ENCODE measurements at places on chromosomes 6 and 20. TPM values are rescaled to one million over a fixed set of nuclear protein-coding genes. Genes with fewer than 3 reads are reported as not detected.

Gene FGD2
- 12.2 TPM for total RNA-seq

Gene DUSP15
- 17.0 TPM for total RNA-seq

Gene LPIN3
- total RNA-seq, result 11.3 TPM

GRCh38 chr6:142845624-142846458 lies 99.1 kb downstream of the HIVEP2 start:
- peak; percentile 88 for DNase-seq
- peak overlapping the region; percentile 28 for H3K27ac ChIP-seq
- H3K4me1 ChIP-seq, result peaks cover 13% of the 10 kb centered on the region
- H3K27me3 ChIP-seq, result no peaks in the 10 kb centered on the region

GRCh38 chr6:112526594-112526993 lies 179.5 kb downstream of the RFPL4B start:
- no peak for DNase-seq
- no peak overlapping the region for H3K27ac ChIP-seq
- no peaks in the 10 kb centered on the region for H3K4me1 ChIP-seq
- no peak overlapping the region for H3K4me3 ChIP-seq

- no peaks in the 10 kb centered on the region for H3K27me3 ChIP-seq
- H3K27ac ChIP-seq, result no peak overlapping the region
- no peaks in the 10 kb centered on the region for H3K36me3 ChIP-seq
- no peaks in the 10 kb centered on the region for H3K4me1 ChIP-seq
- no peak overlapping the region for H3K4me3 ChIP-seq
- no peak for DNase-seq
Observed at GRCh38 chr20:63060057-63060991, 53.6 kb upstream of the BHLHE23 start.

- no peaks in the 10 kb centered on the region for H3K36me3 ChIP-seq
- DNase-seq, result no peak
- H3K4me1 ChIP-seq, result peaks cover 14% of the 10 kb centered on the region
- H3K27me3 ChIP-seq, result no peaks in the 10 kb centered on the region
- H3K27ac ChIP-seq, result no peak overlapping the region
- H3K4me3 ChIP-seq, result no peak overlapping the region
Observed at GRCh38 chr20:37520419-37520955, 563 bp upstream of the NNAT start.

DNA sequence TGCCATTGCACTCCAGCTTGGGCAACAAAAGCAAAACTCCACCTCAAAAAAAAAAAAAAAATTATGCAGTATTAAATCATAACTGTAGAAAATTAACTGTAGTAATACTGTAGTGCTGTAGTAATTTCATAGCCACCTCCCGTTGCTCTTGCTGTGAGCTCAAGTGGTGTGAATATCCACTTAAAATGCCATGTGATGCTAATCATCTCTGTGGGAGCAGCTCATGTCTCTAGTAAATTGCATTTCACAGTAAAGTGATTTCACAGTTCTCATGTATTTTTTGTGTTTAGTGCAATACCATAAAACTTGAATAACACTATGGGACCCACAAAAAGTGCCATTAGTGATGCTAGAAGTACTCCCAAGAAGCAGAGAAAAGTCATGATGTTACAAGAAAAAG lies 14.4 kb upstream of the FAM217A start:
- H3K4me3 ChIP-seq, result no peak overlapping the region
- no peaks in the 10 kb centered on the region for H3K27me3 ChIP-seq
- no peaks in the 10 kb centered on the region for H3K4me1 ChIP-seq
- DNase-seq, result no peak
- H3K36me3 ChIP-seq, result no peaks in the 10 kb centered on the region
